ENCODE measurements at places on chromosomes 4 and X.
A peak's percentile ranks its signal among the peaks of the same experiment; 100 is the strongest.

DNA sequence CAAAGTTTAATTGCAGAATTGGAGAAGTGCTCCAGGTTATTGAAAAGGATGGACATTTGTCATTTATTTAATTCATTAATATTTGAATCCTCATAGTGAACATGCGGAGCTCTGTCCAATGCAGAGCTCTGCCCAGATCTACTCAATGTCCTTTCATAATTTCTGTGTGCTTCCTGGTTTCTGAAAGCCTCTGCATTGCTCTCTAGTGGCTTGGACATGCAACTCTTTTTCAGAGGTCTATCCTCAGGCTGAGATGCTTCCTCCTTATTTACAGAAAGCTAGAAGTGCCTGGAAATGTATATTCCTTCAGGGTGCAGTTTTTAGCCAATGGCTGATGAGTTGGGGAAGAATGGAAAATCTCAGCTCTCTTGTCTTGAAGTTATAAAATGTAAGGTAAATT is 786.1 kb upstream of the AADAT start:
- no peak for DNase-seq

DNA sequence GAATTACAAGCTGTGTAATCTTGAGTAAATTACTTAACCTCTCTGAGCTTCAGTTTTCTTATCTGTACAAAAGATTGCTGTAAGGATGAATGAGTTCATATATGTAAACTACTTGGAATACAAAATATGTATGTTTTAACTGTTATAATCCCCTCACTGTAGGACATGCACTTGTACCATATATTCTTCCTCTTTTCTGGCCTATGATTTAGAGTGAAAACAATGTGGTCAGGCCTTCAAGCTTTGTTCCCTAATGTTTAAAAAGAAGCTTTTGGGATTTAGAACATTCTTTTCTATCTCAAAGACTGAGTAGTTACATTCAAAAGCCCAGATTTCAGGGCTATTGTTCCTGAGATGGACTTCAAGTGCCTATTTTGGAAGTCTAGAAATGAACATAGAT is 26.7 kb upstream of the GPRIN3 start:
- no peak for DNase-seq

DNA sequence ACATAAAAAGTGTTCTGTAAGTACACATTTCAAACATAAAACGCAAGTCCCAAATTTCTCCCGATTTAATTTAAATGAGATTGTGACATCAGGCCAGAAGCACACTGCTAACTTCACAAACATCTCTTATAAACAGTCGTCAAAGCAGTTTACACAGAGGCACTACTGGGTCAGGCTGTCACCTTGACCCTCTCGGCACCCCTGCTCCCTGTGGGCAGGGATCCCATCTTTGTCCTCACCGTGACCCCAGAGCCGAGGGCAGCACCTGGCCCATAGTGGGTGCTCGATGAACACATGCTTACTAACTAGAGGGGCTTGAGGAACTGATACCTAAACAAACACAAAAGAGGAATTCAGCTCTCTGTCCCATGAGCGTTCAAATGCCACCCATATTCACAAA is 22.2 kb downstream of the QDPR start:
- no peak for DNase-seq

DNA sequence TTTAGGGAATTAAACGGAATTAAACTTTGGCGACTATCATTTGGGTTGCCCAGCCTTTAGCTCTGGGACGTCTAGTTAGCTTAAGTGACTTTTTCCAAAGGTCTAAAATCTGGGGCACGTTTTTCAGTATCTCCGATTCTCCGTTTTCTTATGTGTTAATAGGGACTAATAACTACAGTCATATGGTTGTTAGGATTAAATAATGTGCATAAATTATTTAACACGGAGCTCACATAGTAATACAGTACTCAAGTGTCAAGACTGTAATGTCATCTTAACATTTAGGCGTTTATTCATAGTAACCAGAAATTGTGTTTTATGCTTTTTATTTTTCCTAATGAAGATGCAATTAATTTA is 466 bp upstream of the CCNA2 start:
- DNase-seq: no peak

DNA sequence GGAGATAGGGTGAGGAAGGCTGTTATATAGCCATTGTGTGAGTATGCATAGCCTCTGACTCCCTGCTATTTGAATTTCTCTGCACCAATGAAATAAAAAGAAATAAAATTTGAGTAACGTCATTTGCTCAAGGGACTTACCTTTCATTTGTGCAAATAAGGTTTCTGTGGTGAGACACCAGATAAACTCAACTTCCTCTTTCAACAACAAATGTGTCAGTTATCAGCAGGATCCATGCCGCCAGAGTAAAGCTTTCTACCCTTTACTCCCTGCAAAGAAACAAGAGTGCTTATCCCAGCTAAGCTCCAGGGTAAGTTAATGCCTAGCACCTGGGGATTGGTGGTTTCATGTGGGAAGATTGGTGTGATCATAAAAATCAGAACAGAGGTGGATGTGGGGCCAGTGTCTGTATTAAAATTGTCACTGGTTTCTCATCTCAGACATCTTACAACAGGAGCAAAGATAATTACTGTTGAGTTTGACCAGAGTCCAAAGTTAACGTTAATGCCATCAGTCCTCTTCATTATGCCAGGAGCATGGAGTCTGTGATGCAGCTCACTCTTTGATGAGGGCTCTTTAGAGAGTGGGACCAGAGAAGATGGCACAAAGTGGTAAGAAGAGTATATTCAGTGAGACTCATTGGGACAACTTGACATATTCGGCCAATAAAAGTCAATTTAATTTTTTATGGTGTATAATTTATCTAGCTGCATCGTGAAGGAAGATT is at the start of gene P2RY10:
Gene P2RY10, plus strand, starts transcription at position 206 of the 727 bp plus-strand sequence. CDS start 15,130 bp downstream, outside the sequence.
- peak; percentile 1 for DNase-seq

DNA sequence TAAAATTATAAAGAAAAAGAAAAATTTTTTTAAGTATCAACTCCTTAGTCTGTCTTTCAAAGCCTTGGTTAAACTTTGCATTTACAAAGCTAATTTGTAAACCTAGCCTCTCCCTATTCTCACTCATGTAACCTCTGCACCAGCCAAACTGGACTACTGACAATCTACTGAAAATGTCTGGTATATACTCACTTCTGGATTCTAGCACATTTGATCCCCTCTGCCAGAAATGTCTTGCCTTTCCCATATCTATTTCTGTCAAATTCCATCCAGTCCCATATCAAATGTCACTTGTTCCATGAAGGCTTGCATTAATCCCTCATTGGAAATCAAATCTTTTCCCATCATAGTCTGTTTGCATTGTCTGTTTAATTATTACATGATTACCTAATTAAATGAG is 105.8 kb upstream of the KLHL13 start:
- DNase-seq: no peak

DNA sequence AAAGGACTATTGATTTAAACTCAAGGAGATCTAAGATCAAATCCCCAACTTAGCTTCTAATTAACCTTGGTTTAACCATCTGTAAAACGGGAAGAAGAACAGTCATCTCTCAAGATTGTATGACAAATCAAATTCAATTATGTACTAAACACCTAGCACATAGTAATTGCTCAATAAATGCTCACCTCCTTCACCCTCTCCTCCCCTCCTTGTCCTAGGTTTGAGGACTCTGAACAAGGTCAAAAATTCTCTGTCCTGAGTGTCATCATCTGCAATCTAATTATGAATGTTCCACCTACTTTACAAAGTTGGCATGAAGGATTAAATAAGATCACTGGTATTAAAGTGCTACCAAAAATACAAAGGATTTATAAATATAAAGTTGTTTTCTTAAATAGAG is 320.1 kb upstream of the PPARGC1A start:
- no peak for DNase-seq

DNA sequence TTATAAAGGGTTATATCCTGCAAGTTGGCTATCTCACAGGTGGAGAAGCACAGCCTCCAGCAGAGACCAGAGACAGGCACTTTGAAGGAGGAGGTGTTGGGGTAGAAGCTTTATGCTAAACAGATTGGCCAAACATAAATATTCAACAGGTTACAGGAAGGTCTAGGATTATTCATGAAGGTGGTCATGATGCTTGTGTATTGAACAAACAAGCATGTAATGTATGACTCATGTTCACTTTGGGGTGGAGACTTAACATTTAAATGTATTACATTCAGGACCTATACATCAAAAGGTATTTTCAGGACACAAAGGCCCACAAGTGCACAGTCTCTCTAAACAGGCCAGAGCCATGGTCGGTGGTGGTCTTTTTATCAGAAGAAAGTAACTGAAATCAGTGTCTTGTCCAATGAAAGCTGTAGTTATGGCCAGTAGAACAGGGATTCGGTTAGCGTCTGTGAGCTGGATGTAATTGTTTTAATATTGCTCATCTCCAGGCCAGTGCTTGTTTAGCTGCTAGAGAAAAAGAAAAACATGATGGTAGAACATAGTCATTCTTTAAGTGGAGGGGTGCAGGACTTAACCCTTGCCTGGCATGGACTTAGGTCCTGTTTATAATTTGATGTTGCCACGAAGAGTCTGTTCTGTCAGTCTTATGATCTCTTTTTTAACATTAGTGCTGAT is 555.2 kb upstream of the PCDH10 start:
- no peak for DNase-seq

- no peak for DNase-seq
Observed at GRCh38 chr4:98094118-98094517, 49.2 kb downstream of the STPG2 start.

GRCh38 chr4:94605241-94605805 is 152.4 kb upstream of the BMPR1B start:
- no peak for DNase-seq

DNA sequence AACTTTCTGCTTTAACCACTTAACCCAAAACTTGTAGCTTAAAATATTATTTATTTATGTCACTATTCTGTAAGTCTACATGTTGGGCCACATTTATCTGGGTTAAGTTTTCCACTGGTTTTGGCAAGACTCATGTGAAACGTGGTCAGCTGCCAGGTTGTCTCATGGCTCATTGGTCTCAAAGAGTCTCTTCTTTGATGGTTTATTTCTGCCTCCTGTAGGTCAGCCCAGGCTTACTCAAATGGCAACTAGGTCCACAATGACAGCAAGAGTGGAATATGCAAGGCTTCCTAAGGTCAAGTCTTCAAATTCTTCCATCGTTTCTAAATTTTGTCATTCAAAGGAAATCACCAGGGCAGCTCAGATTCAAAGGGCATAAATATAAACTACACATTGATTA is 828.7 kb downstream of the PCDH7 start:
- DNase-seq: no peak

Data from activated CD4-positive, CD25-positive, alpha-beta regulatory T cell treated with anti-CD3 and anti-CD28 coated beads, Interleukin-2, amount 50 U/mL, for 16 hours (primary cell).